ENCODE measurements at places on chromosomes 2 and 18. TPM values are rescaled to one million over a fixed set of nuclear protein-coding genes. Genes with fewer than 3 reads are reported as not detected.

DNA sequence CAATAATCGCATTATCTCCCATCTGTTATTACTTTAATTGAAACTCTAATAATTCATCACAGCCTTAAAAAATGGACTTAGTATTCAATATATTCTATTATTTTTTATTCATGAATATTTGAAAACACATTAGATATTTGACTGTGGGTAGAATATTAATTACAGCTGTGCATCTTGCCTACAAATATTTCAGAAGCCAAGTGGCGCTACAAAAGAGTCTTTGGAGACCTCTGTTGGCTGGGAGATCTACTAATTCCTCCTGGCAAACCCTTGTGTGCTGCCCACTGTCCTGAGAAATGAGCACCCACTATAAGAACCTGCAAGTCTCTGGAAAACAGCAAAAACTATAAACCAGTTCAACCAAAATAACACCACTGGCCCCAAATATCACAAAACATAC, 54.5 kb downstream of the PRELID3A start:
- DNase-seq: no peak

GRCh38 chr18:35371412-35372195, 5.5 kb downstream of the ZNF396 start:
- DNase-seq: no peak

DYNC1I2 gene
- 58.5 TPM for total RNA-seq

PTPN2 gene
- total RNA-seq: 64.2 TPM

GKN1 gene
- not detected for total RNA-seq

COLEC11 gene
- total RNA-seq: 1.1 TPM

DNA sequence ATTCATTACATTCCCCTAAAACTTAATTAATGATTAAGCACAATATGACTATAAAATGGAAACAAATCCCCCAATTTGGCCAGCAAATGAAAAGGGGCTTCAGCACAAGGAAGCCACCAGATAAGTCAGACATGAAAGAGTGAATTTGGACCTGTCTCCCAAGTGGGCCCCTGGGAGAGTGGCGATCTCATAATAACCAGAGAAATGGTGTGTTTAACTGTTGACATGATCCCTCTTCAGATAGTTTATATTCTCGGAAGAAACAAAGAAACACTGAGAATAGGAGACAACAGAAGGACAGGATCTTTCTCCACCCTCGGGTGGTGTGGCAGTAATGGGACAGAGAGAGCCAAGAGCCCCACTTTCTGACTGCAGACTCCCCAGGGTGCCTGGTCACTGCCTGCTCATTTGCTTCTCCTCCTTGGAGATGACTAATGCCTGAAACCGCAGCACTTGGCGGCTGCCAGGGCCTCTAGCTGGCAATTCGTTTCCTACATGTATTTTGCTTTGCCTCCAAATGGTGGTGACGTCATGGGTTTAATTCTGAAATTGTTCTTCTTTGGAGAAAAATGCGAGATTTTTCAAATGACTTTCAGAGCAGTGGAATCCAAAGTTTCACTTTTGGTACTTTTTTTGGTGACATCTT, 46.4 kb upstream of the SPP2 start:
- DNase-seq: no peak

HSPE1 gene
- total RNA-seq: 259 TPM

DNA sequence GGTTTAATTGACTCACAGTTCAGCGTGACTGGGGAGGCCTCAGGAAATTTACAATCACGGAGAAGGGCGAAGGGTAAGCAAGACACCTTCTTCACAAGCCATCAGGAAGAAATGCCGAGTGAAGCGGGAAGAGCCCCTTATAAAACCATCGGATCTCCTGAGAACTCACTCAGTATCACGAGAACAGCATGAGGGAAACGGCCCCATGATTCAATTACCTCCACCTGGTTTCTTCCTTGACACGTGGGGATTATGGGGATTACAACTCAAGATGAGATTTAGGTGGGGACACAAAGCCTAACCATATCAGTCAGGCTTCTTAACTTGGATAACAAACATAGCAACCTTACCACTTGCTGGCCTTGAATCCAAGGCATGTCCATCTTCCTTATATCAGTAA, 289.0 kb upstream of the STON1 start:
- DNase-seq: no peak

DNA sequence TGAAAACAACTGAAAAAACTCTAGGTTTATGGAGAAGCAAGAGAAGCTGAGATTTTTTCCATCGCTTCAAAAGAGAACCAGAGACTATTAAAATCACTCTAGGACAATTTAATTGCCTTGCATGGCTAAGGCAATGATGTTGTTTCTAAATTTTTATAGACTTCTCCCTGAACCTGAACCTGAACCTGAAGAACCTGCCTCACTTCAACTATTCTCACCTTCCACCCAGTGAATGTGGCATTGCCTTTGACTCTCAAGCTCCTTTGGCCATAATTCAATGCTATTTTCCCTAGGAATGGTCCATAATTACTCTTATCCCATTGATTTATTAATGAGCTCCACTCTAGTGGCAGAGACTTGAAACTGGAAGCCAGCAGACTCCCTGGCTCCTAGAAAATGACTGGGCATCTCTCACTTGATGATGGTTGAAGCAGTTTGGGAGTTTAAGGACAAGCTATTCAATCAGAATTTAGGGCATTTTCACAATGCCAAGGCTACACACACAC, 303.8 kb upstream of the UBE2E3 start:
- no peak for DNase-seq

IHH gene
- total RNA-seq: not detected

DNA sequence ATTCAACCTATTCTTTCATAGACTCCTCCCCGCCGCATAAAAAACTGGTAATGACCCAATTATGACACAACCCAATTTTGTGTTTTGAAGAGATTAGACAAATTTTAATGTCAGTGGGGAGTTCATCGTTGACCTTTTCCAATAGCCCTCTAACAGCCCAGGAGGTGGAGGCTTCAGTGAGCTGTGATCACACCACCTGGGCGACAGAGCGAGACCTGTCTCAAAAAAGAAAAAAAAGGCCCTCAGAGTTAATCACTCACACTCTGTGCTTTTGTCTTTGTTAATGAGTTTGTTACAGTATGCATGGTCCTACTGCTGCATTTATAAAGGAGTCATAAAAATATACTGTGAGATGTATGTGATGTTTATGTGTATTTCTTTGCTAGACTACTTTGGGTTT, 510.6 kb downstream of the CPS1 start:
- no peak for DNase-seq

CYP27C1 gene
- total RNA-seq: not detected

DNA sequence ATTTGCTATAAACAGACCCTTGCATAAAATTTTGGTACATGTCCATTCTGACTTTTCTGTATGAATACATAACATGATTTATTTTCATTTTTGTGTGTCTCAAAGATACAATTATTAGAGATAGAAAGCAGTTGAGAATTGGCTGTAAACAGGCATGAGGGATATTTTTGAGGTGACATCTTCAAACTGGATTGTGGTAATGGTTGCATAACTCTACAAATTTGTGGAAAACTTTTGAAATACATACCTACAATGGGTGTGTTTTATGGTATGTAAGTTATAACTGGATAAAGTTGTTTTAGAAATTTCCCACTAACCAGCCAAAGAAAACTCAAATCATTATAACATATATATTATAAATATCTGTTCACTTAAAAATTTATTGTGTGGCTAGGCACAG, 39.6 kb downstream of the GREB1L start:
- no peak for DNase-seq

DNA sequence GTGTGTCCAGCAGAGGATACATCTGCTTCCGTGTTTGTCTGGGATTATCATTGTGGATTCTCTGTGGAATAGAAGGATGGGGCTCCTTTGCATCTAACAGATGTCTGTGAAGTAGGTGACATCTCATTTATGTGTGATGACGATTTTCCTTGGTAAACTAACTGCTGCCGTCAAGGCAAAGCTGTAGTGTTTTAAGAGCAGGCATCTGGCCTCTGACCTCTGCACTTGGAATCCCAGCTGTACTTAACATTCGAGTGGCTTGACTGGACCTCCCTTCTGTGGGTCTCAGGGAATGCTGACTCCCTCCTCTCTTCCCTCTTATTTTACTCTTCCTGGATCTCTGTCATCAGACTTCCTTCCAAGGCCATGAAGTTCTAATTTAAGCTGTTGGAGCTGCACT, 56.4 kb downstream of the DCDC2C start:
- no peak for DNase-seq

DNA sequence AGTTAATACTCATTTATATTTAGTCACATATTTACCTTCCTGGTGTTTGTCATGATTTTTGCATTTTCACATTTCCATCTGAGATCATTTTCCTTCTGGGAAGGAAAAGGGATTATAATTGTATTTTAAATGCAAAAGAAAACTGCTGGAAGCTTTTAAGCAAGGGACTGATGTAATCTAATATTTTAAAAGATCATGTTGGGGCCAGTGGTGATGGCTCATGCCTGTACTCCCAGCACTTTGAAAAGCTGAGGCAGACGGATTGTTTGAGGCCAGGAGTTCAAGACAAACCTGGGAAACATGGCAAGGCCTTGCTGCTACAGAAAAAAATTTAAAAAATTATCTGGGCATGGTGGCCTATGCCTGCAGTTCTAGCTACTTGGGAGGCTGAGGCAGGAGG, 149.0 kb downstream of the MIB1 start:
- DNase-seq: no peak

- no peak for DNase-seq
Observed at GRCh38 chr2:241265506-241265905, 50.0 kb downstream of the HDLBP start.

DNA sequence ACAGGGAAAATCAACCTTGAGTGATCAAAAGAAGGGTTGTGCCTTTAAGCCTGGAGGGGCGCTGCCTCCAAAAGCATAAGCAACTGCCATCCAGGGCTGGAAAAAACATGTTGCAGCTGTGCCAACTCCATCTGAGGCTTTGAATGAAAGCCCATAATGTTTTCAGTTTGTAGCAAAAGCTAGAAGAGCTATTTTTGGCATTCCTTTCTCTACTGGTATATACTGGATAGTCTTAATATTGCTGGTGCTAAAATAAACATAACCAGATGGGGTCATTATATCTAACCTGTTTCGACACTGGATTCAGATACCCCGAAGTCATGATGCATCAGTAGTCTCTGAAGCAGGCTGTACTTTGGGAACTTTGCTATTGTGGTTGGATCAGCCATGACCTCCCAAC, 25.1 kb downstream of the ANXA4 start:
- DNase-seq: no peak

DNA sequence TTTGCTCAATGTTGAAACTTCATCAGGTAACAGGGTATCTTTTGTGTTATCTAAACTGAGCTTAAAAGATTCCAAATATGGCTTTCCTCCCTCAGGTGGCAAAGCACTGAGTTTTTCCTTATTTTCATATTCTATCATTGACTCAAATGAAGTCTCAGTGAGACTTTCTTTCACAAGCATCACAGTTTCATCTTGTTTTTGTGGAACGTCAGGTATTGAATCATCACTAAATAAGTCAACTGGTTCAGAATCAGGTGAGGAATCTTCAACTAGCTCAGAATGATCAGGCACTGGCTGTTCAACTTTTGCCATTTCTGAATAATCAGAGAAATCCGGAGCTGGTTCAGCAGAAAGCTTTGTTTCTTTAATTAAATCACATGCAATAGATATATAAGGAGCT, 24.6 kb downstream of the RTN4 start:
- no peak for DNase-seq

DNA sequence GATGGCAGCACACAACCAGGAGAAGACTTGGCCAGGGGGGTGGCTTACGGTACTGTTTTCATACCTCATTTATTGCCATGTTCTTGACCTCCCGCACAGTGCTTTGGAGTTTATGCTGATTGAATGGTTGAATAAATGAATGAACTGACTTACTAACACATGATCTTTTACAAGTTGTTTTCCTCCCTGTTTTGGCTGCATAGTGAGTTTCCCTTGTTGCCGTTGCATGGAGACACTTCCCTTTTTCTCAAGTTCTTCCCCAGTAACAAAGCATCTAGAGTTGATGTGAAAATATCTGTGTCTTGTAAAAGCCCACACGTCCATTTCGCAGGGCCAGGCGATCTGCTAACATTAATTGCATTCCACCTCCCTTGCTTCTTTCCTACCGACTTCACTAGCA, 35.7 kb upstream of the RAB1A start:
- DNase-seq: peak; percentile 47

DNA sequence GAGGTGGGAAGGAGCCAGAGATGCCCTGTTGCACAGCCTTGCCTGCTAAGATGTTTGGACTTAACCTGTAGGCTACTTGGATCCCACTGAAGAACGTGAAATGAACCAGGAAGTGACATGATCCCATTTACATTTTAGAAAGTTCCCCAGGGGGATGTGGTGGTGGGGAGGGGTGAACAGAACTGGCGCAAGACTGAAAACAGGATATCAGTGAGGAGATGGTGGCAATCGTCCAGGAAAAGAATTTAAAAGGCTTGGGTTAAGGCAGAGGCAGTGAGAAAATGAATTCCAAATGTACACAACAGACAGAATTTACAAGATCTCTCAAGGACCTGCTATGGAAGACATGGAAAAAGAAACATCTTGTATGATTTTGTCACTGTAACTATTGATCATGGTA, 42.3 kb downstream of the SULT1C2 start:
- no peak for DNase-seq

DNA sequence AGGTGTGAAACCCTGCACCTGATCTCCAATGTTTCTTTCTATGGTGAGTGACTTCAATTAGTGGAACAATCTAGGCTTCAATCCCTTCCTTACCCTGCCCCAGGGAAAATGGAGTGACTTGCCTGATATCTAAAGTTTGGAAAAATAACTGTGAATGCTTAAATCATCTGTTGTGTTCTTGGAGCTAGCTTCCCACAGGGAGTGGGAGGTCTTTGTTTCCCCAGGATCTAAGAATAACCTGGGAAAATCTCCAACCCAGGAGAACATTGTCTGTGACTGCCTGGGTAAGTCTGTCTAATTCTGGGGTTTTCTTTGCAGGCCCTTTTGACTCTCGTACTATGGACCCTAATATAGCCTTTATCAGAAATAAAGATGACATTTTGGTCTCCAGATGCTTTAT, 13.6 kb upstream of the LDAH start:
- DNase-seq: no peak

TMEFF2 gene
- not detected for total RNA-seq

CFAP65 gene
- total RNA-seq: not detected

DNA sequence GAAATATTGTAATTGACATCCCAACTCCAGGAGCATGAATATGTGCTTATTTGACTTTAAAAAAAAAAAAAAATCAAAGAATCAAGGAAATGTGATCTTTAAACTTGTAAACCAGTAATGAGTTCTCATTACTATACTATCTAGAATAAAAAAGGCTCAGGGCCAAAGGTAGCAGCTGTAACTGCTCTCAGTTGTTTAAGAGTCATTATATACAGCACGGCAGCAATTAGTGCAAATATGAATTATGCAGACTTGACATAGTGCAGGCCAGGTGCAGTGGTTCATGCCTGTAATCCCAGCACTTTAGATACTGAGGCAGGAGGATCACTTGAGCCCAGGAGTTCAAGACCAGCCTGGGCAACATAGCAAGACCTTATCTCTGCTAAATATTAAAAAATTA, 125.7 kb upstream of the TTC39C start:
- no peak for DNase-seq

GRCh38 chr2:36695746-36696415, 626 bp upstream of the VIT start:
- DNase-seq: no peak

AKAIN1 gene
- not detected for total RNA-seq

GRCh38 chr18:10563886-10564285, 38.1 kb downstream of the NAPG start:
- no peak for DNase-seq

Measured in OCI-LY7 (cell line).